Gastroesophageal sphincter (tissue), 4 donors: ENCODE measurements at places on chromosomes 7 and 10.

- no peak for ATAC-seq
These were observed 154.0 kb downstream of the SUGCT start for GRCh38 chr7:40288827-40289226.

DNA sequence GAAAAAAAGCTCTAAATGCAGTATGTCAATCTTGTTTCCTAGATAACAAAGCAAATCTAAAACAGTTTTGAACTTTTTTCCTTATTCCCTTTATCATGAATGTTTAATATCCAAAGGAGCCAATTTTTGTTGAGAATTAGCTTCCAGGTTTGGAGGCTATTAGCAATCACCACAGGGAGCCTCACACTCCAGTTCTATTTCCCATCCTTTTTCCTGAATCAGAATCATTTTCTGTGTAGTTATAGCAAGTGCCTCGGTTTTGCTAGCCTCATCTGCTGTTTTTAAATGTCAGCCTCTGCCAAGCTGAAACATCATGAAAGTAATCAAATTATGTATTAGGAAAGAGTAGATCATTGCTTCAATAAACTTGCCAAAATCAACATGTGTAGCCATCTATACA, 357.5 kb upstream of the LRGUK start:
- ATAC-seq, result no peak

DNA sequence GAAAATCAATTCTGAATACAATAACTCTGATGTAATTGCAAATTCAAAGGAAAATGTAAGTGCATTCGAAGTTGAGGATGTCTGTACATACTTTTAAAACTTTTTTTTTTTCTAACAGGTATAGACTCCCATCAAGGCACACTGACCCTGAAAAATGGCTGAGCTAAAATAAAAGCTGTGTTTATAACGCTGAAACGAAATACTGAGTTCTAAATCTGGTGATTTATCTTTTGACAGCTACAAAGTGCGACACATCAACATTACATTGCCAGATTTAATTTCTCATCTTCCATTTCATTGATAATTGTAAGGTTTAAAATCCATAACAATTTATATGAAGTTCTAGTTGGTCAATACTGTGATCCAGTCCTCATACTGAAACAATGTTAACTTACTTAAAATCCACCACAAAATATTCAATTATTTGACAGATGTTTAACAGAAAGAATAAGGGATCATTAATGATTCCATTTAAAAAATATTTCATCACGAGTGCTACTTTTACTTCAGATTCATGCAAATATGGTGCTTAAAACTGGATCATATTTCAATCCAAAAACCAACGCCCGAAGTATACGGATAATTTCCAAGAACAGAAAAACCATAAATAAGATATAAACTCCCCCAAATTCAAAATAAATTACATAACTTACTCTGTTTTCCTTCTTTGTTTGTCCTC, 1.4 kb downstream of the RAB11FIP2 start:
- ATAC-seq, result no peak

DNA sequence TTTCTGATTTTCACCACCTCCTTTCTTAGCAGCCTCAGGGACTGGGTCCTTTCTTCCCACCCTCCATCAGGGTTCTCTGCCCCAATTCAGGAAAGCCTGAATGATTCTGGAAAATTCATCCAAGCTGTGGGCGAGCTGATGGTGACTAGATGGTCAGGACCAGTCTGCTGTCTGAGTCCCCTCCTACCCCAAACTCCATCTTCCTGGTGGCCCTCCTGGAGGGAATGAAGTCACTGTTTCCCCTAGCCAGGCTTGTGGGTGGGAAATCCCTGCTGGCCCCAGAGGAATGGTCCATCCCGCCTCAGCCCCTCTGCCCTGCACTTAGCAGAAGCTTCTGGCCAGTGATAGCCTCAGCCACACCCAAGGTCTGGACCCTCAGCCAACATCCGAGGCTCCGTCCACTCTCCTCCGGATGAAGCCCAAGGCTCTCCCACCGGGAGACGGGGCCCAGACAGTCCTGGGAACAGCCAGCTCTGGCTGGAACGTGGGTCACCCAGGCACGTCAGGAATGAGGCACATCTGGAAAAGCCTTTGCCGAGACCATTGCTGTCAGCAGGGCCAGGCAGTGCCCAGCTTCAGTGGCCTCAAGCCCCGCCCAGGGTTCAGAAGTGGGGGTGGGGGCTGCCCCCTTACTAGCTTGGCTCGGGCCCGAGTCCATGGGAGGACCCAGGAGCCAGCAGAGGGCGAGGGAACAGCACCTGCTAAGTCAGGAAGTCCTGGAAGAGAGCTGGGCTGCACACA, 4.0 kb upstream of the AQP1 start:
- ATAC-seq, result peak; percentile 12

- ATAC-seq, result no peak
These were observed 5.3 kb upstream of the DHTKD1 start for GRCh38 chr10:12063483-12063818.

DNA sequence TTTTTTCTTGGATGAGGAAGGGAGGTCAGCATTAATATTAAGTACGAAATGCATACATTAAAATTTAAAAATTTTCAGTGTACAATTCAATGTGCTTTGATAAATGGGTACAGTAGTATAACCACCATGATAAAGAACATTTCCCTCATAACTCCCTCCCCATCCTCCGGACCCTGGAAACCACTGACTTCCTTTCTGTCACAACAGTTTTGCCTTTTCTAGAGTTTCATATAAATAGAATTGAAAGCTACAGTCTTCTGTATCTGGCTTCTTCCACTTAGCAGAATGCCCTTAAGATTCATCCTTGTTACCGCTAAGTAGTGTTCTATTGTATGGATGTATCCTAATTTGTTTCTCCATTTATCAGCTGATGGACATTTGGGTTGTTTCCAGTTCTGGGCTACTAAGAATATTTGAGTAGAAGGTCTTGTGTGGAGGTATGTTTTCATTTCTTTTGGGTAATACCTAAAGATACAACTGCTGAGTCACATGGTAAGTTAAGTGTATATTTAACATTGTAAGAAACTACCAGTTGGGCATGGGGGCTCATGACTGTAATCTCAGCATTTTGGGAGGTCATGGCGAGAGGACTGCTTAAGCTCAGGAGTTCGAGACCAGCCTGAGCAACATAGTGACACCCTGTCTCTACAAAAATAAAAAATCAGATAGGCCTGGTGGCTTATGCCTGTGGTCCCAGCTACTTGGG, 30.8 kb downstream of the ABI1 start:
- ATAC-seq, result no peak

- ATAC-seq, result peak; percentile 62
These were observed 128.1 kb upstream of the FAM20C start for GRCh38 chr7:64098-64915.

DNA sequence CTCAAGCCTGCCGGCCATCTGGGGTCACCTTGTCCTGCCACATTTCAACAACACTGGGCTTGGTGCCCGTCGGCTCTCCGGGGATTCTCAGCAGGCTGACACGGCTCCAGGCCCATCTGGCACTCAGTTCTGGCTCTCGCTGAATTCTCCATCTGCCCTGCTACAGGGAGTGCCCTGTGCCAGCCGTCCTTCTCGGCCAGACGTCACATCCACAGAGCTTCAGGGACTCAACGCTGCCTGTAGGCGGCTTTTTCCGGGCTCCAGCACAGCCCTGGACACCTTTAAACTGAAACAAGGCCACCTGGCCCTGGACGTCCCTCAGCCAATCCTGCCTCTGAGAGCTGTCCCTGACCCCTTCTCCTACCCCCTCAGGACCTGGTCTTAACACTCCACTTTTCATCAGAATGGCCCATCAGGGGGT, 43.0 kb downstream of the TMEM130 start:
- peak; percentile 80 for ATAC-seq

GRCh38 chr7:141838581-141838980, 2.7 kb downstream of the PRSS37 start:
- ATAC-seq, result no peak

DNA sequence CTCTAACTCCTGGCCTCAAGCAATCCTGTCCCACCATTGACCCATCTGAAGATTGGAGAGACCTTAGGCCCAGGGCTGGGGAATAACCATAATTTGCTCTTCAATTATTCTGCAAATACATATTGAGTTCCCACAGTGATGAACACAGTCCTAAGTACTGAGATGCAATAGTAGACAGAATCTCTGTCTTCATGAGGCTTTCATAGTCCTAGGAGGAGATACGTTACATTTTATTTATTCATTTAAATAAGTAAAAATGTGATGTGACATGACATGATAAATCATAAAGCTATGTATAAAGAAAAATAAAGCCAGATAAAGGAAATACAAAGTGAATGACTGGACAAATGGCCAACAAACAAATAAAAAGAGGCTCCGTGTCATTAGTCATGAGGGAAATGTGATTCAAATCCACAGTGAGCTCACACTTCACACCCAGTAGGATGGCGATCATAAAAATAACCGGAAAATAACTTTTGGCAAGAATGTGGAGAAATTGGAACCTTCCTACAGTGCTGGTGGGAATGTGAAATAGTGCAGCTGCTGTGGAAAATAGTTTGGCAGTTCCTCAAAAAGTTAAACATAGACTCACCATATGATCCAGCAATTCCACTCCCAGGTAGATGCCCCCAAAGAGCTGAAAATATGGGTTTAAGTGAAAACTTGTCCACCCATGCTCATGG, 52.1 kb upstream of the JCAD start:
- ATAC-seq, result no peak

GRCh38 chr7:87475359-87476178, at the start of gene ABCB4:
TSS of gene ABCB4 (minus strand) at chr7:87475680. CDS start at chr7:87475465, 215 bp downstream.
- ATAC-seq, result peak; percentile 29

GRCh38 chr7:151174246-151175046, 7.0 kb upstream of the GBX1 start:
- peak; percentile 44 for ATAC-seq

- ATAC-seq, result no peak
These were observed 2.1 kb downstream of the SAMD9L start for GRCh38 chr7:93146036-93146435.

DNA sequence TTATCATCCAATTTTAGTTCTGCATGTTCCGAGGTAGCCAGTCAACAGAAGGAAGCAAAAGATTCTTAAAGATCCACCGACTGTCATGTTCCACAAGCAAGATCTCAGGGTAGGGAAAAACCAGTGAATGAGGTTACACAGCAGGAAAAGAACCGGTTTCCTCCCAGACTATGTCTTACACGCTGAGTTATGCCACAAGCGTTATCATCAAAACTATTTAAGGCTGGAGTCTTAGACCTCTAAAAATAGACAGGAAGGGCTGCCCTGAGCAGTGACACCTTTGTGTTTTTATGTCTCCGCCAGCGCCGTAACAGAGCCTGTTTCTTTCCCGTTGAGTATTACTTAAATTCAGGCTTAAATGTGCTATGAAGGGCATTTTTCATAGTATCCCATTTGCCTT, 48.3 kb downstream of the PROSER2 start:
- no peak for ATAC-seq

DNA sequence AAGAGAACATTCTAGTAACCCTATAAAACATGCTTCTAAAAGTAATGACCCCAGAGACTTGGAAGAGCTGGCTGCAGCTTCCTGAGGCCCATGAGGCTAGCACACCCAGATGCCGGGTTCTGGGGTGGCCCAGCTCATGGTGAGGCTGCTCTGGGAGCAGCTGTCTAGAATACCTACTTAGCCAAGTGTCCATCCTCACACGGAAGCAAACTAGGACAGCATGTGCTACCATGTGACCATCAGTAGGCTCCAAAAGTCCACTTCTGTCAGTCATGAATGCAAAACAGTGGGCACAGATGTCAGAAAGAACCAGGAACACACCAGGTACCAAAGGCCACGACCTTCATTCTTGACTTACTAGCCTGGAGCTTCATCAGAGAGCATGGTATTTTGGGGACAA, 32.4 kb downstream of the CTBP2 start:
- ATAC-seq, result no peak

- ATAC-seq, result no peak
These were observed 45.4 kb upstream of the NAMPT start for GRCh38 chr7:106329971-106330733.

GRCh38 chr10:17406036-17406834, 48.2 kb downstream of the ST8SIA6 start:
- no peak for ATAC-seq

- no peak for ATAC-seq
These were observed 9.2 kb upstream of the GRB10 start for GRCh38 chr7:50791938-50792341.

- no peak for ATAC-seq
These were observed 200.4 kb downstream of the FAM107B start for GRCh38 chr10:14574291-14574690.
